ENCODE measurements at places on chromosomes 1 and 21.

DNA sequence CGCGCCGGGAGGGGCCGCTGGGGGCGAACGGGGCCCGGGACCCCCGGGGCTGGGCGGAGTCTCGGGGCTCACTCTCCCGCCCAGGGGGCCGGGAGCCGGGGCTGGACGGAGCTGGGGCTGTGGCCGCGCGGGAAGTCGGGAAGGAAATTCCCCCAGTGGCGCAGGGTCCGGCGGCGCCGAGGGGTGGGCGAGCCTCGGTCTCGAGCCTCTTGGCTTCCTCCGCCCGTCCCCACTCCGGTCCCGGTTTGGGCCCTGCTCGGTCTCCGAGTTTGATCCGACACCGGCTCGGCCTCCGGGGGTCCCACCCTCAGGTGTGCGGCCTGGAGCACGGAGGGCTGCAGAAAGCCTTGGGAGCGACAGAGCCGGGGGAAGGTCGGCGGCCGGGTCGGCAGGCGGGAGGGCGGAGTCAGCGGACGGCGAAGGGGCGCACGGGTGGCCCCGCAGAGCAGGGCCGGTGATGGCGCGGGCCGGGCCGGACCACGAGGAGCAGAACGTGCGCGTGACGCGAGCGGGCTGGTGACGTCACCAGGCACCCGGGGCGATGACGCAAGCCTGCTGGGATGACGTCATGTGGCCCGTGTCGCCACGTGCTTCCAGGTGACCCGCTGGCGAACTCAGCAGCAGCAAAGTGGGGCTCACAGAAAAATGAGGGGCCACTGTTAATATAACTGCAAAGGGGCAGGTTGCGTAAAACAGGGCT is 610 bp upstream of the HES4 start:
- DNase-seq, result peak; percentile 84

GRCh38 chr1:160082487-160082886 is 1.1 kb downstream of the KCNJ9 start:
- DNase-seq, result no peak

DNA sequence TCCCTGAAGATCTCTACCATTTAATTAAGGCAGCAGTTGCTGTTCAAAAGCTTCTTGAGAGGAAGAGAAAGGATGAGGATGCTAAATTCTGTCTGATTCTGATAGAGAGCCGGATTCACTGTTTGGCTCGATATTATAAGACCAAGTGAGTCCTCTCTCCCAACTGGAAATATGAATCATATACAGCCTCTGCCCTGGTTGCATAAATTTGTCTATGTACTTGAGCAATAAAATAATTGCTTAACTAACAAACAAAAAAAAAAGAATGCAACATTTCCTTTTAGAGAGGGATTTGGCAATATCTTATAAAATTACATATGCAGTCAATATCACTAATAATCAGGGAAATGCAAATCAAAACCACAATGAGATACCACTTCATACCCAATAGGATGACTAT is 26.8 kb downstream of the ALDH9A1 start:
- DNase-seq, result no peak

- DNase-seq, result no peak
Observed at GRCh38 chr1:93702111-93702827, 20.6 kb upstream of the BCAR3 start.

GRCh38 chr1:178642282-178642681 is 82.8 kb upstream of the RALGPS2 start:
- DNase-seq, result no peak

- DNase-seq, result no peak
Observed at GRCh38 chr1:9058465-9058864, 11.0 kb downstream of the SLC2A5 start.

DNA sequence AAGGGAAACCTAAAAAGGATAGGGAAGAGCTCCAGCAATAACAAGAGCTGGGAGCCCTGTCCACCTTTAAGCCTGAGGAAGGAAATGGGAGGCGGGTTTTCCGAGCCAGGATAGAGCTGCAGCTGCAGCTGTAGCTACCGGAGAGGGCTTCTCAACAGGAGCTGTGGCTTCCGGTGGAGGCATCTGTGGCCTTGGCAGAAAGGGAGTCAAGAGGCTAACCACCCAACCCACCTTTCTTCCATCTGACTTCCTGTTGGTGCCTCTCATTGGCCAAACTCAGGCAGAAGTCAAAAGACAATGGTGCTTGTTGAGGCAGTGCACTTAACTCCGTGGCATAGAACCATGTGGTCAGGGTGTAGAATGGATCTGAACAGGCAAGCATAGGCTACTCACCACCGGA is 313.1 kb upstream of the DAB1 start:
- DNase-seq, result no peak

DNA sequence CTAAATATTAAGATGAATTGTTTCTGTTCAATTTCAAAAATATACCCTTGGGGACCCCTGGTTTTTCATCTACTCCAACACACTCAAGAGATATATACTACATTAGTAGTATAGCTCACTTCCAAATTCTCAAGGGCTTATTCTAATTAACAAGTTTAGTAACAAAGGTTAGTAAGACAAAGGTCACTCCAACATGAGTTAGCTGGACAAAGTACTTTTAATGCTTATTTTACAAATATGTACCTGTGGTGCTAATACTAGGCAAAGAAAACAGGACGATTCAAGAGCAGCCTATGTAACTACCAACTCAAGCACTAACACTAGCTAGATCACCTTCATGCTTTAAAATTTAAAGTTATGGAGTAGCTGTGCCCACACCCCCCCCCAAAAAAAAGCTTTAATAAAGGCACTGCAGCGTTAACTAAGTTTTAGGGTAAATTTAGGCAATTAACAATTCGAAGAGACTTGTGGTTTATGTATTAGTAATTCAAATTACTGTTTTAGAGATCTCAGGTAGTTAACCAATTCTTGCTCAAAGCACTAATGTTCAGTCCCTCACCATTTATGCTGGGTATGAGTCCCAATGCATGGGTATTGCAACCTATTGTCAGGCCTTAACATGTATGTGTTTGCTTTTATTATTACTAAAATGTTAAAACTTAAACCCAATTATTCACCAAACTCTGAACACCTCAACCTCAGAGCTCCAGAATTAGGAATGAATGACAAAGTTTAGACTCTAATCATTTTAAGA is 14.1 kb downstream of the HNRNPU start:
- DNase-seq, result no peak

DNA sequence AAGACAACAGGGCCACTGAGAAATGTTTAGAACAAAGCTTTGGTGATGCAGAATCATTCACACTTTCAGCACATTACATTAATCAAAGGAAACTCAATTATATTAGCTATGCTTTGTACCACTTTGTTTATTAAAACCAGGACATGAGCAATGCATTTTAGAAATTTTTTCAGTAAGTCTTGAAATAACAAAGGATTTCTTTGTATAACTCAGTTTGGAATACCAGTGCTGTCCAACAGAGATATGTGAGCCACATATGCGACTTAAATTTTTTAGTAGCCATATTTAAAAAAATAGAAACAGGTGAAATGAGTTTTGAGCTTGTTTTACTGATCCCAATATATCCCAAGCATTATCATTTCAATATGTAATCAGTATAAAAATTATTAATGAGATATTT is 18.8 kb upstream of the F3 start:
- no peak for DNase-seq

- no peak for DNase-seq
Observed at GRCh38 chr21:45766501-45766900, 123.0 kb downstream of the PCBP3 start.

GRCh38 chr1:925561-926421 is 2.1 kb downstream of the SAMD11 start:
- peak; percentile 40 for DNase-seq

DNA sequence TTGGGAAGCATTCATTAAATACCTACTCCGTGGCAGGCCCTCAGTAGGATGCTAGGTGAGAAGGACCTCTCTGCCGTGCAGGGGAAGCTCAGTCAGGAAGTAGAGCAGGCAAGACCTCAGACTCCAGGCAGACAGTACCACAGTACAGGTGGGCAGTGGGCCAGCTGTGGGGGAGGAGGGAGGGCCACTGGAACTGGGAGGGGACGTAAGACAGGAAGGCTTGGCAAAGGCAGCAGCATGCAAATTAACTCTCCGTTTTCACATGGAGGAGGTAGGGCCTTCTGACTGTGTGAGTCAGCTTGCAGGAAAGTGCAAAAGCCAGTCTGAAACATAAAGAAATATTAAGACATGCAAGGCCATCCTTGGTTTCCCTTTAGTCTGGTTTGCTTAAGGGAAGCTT is 157.7 kb downstream of the TRIM33 start:
- DNase-seq, result no peak

All from NCI-H1930 (cell line).